SW480 (cell line): ENCODE measurements at places on chromosomes 16 and 17.

DNA sequence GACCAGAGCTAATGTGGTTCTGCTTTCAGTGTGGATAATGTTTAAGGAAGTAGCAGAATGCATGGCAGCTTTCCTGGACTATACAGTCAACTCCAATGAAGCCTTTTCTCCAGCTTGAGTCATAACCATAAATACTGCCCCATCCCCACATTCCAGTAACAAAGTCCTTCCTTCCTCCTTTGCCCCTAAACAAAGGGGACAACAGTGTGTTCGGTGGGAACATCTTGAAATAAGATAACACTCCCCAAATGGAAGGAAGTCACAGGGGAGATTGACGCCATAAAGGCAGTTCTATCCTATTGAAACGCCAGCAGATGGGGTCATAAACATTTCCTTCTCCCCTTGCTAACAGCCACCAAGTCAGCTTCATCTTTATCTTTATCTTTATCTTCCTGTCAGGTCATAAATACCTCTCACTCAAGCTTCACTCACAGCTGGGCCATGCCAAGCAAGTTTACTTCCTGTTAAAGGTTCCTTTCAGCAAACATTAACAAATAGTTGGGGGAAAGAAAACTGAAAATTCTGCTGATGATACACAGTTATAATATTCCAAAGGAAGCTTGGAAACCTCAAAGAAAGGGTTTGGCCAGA lies 136.7 kb downstream of the SNX11 start:
- peak; percentile 86 for DNase-seq

DNA sequence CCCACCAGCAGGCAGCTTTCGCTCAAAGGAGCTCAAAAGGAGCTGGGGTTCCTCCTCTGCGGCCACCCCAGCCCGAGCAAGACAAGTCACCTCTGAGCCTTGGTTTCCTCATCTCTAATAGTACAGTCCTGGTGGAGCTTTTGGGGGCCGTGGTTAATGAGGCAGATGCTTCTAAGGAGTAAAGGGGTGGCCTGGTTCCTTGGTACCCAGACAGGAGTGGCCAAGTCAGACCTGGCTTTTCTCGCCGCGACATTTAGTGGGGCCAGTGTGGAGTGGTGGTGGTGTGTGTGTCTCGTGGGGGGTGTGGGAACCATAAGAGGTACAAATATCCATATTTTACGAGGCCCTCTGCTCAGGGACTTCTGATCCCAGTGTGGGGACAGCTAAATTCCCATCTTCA lies 6.7 kb downstream of the FOXF1 start:
- DNase-seq: no peak

DNA sequence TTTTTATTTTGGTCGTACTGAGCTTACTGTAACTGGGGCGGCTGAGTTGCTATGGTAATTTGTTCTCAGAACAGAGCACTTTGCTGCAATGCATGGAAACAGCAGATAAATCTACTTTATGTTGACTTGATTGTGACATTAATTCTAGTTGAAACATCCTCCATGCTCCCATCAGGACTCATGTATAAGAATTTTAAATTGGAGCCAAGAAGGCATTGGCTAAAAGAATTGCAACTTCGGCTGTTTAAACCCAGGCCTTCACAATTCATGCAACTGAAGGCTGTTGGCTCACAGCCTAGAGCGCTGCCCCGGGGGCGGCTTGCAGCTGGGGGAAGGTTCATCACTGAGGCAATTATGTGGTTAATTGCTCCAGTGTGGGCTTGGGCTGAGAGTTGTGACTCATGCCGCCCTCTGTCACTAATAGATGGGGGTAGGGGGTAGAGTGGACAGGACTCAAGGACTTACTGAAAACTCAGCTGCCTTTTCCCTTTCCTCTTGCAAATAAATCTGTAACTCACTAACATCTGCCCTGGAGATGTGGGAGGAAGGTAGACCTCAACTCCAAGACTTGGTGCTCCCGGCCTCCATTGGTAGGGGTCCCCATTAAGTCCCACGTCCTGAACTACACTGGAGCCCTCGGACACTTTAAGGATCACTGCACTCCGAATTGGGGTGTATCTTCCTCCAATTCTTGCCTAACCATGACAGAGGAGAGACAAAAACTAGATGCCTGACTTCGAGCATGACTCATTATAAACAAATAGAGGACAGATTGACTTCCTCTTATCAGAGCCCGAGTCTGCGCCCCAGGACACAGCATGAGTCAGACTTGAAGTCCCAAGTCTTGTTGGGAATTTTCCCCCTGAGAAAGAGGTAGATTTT lies 37.5 kb downstream of the ERCC4 start:
- DNase-seq: peak; percentile 96

DNA sequence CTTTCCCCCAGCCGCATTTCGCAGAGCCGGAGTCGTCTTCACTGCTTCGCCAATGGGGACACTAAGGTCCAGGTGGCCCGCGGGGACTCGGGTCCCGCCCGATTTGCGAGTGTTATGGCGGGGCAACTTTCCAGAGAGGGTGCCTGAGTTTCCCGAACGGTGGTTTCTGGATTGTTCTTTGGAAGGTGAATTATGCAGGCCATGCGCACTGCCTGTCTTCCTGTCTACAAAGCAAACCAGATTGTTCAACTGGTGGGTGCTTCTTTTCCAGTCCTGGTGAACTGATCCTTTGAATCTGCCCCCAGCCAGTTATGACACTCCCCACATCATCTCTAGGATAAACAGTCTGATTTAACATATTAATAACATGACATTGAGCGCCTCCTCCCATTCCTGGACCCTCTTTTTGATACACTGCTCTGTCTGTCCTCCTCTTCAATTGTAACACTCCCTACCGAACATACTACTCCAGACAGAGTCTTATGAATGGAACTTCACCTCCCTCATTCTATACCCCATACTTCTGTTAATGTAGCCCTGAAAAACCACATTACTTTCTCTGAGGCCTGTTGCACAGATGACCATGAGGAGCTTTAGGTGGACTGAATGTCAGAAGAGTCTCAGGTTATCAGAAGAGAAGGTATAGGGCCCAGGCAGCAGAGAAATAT lies 159.0 kb downstream of the RAB11FIP4 start:
- no peak for DNase-seq

DNA sequence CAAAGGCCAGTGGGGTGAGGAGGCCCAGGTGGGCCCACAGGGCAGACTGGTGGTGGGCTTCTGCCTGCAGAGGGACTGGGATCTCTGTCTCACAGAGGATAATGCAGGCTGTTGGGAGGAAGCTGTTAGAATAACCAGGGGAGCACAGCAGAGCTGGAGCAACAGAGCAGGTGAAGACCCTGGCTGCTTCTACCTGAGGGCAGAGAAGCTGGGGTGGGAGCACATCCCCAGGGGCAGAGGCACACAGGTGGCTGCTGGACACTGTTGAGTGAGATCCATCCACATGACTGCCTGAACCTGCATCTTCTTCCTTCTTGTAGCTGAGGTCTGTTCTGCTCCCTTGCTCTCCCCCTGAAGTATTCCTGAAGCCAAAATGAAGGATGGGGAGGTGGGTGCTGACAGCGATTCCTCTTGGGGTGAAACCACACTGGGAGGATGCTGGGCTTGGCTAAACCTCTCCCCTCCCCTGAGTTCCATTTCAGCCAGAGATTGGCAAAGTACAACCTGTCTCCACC lies 1725.0 kb downstream of the TP53TG3F start:
- DNase-seq: no peak

DNA sequence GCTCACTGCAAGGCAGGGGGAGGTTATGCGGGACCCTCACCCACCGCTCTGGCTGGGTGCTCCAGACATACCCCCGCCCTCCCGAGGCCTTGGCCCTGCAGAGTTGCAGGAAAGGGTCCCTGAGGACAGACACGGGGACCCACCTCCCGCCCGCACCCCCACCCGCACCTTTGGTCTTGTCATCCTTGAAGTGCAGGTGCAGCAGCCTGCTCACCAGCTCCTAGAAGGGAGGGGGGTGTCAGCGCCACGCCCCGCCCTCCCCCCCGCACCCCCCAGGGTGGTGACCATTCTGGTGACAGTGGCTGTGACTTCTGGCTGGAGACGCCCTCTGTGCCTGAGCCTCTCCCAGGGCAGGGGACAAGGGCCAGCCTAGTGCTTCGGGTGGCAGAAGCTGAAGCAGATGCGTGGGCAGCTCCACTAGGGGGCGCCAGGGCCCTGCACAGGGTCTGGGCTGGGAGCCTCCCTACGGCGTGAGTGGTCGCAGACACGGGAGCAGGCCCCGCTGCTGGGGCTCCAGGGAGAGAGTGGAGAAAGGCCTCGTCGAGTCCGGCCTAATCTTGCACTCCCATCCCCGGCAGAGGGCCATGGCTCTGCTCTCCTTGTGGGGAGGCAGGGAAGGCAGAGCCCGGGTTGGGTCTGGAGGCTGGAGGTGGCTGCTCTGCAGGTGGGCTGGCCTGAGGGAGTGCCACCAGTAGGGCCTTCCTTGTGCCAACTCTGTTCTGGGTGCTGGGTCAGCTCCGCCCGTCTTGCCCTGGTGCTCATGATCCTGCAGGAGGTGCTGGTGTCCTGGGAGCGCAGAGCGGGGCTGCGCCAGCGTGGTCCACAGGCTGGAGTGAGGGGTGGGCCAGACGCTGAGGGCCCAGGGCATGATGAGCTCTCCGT lies 2.7 kb downstream of the CENPX start:
- peak; percentile 82 for DNase-seq

DNA sequence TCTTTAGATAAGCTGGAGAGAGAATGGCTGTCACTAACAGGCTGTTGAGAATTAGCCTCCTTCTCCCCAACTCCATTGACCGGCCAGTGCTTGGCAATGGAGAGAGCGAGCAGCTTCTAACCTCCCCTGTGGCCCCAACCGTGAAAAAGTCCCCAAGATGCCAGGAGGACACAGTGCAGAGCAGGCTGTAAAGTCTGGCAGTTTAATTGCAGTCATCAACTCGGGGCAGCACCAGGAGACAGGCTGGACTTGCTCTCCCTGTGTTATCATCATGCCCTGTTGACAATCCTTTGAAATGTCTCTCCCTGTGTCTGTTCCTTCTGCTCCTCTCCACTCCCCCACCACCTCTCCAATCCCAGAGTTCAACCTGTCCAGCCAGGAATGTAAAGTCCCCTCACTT lies 705 bp upstream of the CDRT4 start:
- DNase-seq: no peak

GRCh38 chr17:47301161-47301560 lies 22.6 kb upstream of the EFCAB13 start:
- no peak for DNase-seq

DNA sequence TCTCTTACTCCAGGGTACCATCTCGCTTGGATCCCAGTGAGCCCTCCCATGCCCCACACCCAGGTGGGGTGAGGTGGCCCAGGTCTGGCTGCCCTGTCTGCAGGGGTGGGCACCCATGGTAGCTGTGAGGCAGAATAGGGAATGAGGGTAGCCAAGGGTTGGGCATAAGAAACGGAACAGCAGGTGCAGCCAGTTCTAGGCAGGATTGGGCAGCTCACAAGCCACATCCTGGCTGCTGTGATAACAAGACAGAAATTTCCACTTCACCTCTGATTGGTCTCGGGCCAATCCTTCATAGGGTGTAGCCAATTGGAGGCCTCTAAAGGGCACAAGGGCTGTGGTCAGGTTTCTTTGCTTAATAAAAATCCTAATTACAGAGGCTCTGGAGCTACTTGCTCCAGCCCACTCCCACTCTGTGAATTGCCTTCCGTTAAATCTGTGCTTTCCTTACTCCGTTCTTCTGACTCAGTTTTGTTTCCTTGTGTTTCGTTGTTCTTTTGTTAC lies 1.5 kb upstream of the ARHGDIG start:
- DNase-seq: peak; percentile 85

GRCh38 chr16:66386629-66387622 lies 20.4 kb downstream of the CDH5 start:
- DNase-seq: no peak

DNA sequence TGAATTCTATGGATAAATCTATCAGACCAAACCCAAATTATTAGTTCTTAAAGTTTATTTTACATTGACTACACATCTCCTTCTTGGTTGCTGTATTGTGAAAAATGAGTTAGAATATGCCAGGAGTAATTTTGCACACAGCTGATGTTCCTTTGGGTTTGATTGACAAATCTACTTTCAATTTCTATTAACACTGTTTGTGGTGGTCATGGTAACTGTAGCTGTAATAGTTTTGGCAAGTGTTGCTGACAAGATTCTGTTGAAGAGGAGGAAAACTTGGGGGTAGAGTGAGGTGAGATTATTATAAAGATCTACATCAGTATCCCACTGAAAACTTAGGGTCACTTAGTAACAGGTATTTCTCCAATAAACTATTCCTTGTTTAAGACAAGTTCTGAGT lies 30.3 kb downstream of the MRTFB start:
- DNase-seq: no peak

GRCh38 chr16:2288726-2289125 lies 20.8 kb upstream of the RNPS1 start:
- no peak for DNase-seq

- DNase-seq: no peak
Measured at GRCh38 chr17:60395508-60396065, 3.7 kb upstream of the USP32 start.

- no peak for DNase-seq
Measured at GRCh38 chr17:47218896-47219430, 9.8 kb downstream of the MYL4 start.

GRCh38 chr17:79400989-79401703 lies 209.7 kb downstream of the RBFOX3 start:
- DNase-seq: peak; percentile 69

GRCh38 chr16:4702466-4702808 lies 9.1 kb downstream of the NUDT16L1 start:
- DNase-seq: no peak

DNA sequence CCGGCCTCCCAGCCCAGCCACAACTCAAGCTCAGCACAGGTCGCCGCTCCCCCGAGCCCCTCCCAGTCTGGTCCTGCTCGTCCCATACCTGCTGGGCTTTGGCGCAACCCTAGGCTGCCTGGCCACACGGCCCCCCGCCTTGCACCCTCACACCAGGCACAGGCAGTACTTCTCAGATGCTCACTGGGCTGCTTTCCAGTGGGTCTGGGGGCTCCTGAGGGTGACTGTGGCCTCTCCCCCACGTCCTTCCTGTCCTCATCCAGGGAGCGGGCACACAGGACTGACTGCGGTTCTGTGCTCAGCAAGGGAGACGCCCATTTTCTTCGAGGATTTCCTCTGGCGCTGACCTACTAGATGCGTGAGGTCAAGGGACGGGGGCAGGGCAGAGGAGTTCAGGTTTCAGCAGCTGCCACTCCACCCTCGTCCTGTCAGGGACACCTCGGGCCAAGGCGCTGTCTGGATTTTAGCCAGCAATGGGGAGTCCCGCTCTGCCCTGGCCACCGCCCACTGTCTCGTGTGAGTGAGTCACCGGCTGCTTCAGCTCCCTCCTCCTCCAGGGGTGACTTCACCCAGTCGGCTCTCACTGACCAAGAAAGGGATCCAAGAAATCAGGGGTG lies 115.8 kb downstream of the NPIPB11 start:
- DNase-seq: peak; percentile 79

GRCh38 chr16:4922721-4923342 lies 14.1 kb downstream of the PPL start:
- DNase-seq: no peak

- DNase-seq: no peak
Measured at GRCh38 chr17:37576281-37576680, 32.9 kb downstream of the SYNRG start.

DNA sequence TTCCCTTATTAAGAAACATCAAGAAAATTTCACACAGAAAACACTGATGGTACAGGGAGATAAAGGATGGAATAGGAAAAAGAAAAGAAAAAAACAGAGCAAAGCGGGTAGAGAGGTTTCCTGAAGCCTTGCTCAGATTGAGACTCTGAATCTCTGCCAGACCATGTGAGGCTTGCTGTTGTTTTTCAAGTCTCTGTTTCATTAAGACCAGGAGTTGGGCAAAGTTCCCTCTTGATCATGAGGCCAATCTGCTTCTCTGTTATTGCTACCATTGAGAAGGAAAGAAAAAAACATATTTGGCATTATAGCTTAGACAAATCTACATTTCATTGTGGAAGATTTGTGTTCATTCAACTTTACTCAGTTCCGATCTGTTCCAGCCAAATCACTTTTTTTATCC lies 201.6 kb upstream of the SOX9 start:
- DNase-seq: no peak

- DNase-seq: no peak
Measured at GRCh38 chr16:53692146-53692545, 11.5 kb downstream of the RPGRIP1L start.
